GM12878 (cell line): ENCODE measurements at places on chromosomes 4 and X.

- DNase-seq = no peak
Observed at GRCh38 chr4:79199743-79200142, 126.1 kb downstream of the NAA11 start.

- DNase-seq = no peak
Observed at GRCh38 chr4:109434007-109434971, 674 bp downstream of the SEC24B start.

DNA sequence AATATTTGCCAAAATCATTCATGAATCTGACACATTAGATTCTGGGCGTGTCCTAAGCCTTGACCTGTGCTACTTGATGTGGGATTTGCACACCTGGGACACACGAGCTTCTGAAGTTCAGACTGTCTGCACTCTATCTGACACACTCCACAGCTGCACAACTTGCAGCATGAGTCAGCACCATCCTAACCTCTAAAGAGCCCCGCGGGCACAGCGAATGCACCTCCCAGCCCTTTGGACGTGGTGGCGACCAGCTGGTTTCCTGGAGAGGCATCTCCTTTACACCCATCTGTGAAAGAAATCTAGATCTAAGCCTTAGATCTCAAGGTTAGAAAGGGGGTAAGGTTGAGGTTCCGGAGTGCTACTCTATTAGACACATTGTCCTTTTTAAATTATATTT lies 69.2 kb downstream of the SORBS2 start:
- no peak for DNase-seq

- no peak for DNase-seq
Observed at GRCh38 chr4:175422331-175422730, 389.7 kb downstream of the GPM6A start.

DNA sequence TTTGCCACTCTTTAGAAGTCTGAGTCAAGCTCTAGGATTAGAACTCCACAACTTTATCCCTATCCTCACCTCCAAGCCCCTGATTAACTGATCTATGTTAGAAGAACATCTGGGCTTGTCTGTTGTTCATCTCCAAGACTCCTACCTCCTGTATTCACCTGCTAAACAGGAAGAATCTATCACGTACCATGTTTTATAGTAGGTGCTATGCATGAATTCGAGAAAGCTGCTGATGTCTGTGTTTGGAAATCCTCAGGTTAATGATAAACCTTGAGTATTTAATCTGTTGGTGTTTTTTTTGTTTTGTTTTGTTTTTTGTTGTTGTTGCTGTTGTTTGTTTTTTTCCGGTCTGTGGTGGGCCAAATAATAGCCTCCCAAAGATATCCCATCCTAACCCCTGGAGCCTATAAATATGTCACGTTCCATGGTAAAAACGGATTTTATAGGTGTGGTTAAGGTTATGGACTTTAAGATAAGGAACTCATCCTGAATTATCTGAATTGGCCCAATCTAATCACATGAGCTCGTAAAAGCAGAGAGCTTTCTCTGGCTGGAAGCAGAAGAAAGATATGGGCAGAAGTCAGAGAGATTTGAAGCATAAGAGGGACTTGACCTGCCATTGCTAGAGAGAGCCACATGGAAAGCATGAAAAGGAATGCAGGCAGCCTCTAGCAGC lies 101.2 kb upstream of the DUSP21 start:
- no peak for DNase-seq
